ENCODE measurements at places on chromosomes 6 and 20. TPM values are rescaled to one million over a fixed set of nuclear protein-coding genes. Genes with fewer than 3 reads are reported as not detected.

ELOVL2 gene
- not detected for total RNA-seq

CLPSL2 gene
- not detected for total RNA-seq

TRAPPC3L gene
- total RNA-seq: not detected

NQO2 gene
- 25.1 TPM for total RNA-seq

DNA sequence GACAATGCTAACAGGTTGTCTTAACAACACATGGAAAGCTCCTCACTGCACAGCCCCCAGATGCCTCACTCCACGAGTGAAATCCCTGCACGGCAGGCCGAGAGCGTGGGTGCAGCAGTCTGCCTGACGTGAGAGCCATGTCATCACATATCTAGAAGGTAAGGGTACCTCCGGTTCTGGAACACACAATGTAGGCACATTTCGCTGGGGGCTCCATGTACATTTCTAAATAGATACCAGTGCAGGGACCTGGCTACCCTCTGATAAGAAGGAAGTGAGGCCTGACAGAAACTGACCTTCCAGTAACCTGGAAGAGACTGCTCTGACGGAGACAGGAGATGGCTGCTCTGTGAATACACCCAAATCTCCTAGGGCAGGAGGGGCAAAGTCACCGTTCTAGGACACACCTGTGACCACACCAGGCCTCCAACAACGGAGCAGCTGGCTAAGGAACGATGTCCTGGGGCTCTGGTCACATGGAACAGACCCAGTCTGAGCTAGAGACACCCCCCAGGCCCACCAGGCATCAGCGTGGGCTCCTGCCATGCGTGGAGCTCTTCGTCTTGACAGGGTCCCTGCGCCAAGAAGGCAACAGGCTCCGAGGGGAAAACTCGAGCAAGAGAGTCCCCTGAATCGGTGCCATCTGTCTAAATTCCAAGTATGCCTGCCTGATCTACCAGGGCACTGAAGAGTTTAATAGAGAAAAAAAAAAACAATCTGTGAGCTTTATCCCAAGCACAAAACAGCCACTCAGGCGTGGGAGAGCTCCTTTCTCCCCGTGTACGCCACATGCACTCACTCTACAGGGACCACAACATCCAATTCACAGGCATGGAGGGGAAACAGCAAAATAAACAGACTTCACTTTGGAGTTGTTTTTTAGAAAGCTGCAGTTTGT is 27.5 kb downstream of the RNASET2 start:
- ATAC-seq: no peak

DNA sequence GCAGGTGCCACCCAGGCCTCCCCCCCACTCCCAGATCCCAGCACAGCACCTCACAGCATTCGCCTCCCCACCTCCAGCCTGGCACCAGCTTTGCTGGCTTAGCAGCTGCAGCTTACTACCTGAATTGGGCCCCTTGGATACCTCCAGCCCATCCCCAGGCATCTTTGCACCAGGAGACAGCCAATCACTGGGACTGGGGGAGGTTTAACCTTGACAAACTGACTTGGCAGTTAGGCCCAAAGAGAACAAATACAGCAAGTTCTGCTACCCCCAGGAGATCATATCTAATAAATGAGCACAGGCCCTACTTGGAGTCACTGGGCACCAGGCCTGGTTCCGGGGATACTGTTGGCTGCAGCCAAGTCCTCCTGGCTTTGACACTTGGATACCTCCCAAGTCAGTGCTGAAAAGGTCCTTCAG is 8.8 kb downstream of the PDRG1 start:
- ATAC-seq: no peak

DNA sequence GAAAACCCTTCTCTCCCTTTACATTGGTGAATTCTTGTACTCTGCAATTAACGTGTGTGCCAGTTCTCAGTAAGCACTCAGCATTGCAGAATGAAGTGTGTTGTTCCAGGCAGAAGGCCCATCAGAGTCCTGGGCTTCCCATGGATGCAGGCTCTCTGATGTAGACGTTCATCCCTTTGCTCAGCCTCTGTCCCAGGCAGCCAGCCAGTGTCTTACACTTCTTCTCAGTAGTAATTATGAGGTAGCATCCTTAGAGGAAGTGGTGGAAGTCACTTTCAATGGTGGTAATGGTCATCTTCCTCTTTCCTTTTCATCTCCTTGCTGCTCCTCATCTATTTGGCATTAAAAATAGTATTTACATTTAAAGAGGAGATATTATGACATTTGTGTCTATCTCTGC is 66.7 kb upstream of the FYN start:
- ATAC-seq: no peak

GRCh38 chr6:137707590-137708360 is 159.3 kb upstream of the TNFAIP3 start:
- peak; percentile 69 for ATAC-seq

GRCh38 chr20:48606841-48607543 is 220.8 kb downstream of the PREX1 start:
- ATAC-seq: no peak

- no peak for ATAC-seq
Observed at GRCh38 chr6:159602431-159603041, 90.5 kb downstream of the SOD2 start.

DNA sequence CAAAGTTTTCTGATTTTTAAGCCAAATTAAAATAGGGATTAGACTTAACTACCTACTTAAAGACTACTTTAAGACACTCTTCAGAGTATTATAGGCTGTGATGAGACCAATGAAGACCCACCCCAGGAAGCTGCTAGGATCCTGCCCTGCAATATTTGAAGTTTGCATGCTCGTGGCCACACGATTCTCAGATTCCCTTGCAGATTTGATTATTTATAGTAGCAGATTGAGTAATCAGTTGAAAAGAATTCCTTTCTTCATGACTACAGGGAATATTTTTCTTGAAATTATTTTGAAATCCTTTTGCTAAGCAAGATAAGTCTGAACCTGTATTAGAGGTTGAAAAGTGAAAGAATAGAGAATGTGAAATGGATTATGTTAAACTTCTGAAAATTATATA is 122.3 kb downstream of the B3GAT2 start:
- no peak for ATAC-seq

- ATAC-seq: peak; percentile 95
Observed at GRCh38 chr20:16599257-16599656, 26.0 kb upstream of the KIF16B start.

DNA sequence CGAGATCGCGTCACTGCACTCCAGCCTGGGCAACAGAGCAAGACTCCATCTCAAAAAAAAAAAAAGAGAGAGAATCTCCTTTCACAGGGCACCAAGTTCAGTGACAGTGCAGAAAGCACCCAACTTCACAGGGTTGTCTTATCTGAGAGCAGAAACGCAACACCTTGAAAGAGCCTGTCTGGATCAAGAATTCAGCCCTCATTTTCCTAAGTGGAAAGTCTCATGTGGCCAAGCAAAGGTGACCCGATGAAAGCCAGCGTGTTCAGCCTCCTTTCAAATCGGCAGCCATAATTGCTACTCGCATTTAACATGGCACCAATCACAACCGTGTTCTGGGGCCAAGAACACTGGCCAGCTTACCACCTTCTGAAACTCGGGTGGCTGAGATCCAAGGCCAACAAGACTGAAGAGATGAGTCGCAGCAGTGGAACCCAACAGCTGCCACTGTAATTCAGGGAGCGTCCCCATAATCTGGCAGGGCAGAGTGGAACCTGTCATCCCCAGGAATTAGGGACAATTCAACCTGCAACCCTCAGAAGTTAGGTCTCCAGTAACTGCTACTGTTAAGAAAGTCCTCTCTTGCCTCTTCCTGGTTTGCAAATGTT is 536.7 kb upstream of the JARID2 start:
- no peak for ATAC-seq

DNA sequence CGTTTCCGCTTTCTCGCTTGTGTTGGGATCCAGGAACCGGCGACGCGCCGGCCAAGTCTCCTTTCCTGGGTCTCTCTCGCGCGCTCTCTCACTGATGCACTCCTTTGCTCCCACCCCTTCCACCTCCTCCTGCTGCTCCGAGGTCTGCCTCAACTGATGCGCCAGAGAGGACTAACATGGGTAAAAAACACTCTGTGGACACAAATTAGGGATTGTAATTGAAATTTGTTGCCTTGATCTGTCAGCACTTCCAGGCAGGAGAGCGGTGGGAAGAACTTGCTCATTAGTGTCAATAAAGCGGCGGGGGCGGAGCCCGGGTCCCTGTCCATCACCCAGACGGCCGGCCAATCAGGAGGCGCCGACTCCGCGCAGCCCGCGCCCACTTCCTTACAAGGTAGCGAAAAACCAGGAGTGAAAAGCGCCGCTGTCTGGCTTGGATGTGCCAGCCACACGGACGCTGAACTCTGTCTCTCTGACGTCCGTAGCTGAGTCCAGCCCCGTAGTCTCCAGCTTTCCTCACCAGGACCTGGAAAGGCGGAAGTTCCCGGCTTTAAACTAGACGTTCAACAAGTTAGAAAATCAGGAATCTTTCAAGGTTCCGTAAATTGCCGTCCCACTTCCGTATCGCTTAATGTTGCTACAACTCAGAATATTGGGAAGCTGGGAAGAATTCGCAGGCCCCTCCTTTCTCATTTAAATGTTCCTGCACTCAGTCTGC is at the start of gene TBX18:
Gene TBX18, minus strand, starts transcription at position 267 of the 718 bp plus-strand sequence. CDS start 417 bp downstream, outside the sequence.
- no peak for ATAC-seq

GRCh38 chr6:15620611-15621010 is 42.2 kb downstream of the DTNBP1 start:
- ATAC-seq: no peak

DNA sequence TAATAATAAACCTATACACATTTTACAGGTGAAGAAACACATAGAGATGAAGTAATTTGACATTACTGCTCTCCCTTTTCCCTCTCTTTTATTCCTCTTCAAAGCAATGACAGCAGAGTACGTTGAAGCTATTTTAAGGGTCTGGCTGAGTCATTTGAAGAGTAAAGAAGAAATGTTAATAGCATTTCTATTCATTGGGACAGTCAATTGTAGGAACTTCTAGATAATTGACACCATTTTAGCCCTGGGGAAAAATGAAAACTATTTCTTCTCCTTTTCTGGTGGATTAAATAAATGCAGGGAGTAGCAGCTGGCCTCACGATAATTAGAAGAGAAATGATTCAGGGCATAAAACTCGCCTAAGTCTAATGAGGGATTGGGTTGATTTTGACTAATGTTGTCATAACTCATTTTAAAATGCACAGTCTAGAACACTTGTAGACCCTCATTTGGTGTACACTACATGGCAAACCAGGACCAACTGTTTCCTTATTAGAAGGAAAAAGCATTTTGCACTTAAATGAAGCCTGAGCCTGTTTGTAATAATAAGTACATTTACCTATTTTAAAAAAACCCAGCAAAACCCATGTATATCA is 48.1 kb downstream of the RIPOR2 start:
- ATAC-seq: no peak

- ATAC-seq: no peak
Observed at GRCh38 chr6:22099923-22100322, 196.9 kb downstream of the PRL start.

GRCh38 chr6:14283600-14284235 is 166.1 kb downstream of the CD83 start:
- no peak for ATAC-seq

DNA sequence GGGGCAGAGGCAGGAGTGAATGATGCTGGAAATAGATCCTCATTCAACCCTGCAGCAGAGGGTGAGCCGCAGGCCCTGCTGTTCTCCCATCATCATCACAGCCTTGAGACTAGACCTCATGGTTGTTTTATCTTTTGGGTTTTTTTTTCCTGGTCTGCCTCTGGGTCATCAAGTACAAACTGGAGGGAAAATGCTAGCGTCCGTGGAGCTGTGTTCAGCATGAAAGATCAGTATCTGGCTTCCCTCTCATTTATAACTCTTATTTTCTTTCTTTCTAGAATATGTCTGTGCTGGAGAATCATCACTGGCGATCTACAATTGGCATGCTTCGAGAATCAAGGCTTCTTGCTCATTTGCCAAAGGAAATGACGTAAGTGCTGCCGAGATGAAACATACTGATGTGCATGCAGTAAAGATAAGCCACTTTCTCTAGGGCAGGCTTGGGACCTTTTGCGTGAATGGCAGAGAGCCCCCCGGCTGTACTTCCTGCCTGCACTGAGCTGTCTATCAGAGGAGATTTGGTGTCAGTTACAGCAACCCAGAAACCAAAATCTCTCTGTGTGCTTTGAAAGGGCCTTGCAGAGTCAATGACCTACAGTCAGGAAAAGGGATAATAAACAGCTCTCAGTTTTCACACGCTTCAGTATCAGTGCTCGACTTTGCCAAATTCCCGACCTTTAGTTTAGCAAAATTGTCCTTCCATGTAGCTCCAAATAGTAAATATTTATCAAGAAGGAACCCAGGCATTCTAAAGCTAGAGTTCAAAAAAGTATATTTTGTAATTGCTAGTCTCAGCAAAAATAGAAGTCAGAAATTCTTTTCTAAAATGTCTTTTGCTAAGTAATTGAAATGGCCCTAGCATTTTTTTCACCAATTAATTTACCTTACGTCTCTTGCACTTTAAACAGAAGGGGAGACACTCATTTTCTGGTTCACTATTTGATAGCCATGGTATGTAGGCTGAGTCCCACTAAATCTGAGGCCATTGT is 76.3 kb downstream of the MTFR2 start:
- no peak for ATAC-seq

DNA sequence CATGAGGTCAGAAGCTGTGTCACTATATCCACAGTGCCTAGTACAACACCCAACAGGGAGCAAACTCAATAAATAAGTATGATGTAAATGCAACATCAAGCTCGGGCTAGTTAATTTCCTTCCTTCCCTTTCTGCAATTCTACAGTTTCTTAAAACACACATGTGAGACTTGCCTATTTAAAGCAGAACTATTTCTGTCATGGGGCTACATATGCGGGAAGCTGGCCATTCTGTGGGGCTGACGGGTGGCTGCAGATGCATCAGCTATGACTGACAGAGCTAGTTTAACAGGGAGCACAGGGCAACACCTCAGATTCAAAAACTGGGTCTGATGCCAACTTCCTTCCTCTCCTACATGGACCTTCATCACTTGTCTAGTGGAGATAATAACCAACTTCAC is 118.1 kb upstream of the ENPP5 start:
- no peak for ATAC-seq

DNA sequence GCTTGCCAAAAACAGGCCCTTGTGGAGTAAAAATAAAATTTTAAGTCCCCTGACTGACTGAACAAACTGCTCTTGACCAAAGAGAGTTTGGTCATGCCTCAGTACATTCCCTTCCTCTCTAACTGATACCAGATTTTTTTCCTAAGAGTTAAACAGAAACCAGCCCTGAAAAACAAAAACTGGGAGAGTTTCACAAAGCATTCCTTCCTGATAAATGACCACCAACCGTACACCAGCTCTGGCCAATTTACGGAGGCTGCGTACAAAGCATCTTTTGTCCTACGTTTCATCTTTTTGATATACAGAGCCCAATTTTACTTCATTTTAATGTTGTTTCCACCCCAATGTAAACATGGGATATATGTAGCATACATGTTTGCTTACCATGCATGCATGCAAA is 477.4 kb upstream of the HTR1E start:
- no peak for ATAC-seq

GRCh38 chr20:21230686-21231085 is 72.4 kb upstream of the XRN2 start:
- no peak for ATAC-seq

DNA sequence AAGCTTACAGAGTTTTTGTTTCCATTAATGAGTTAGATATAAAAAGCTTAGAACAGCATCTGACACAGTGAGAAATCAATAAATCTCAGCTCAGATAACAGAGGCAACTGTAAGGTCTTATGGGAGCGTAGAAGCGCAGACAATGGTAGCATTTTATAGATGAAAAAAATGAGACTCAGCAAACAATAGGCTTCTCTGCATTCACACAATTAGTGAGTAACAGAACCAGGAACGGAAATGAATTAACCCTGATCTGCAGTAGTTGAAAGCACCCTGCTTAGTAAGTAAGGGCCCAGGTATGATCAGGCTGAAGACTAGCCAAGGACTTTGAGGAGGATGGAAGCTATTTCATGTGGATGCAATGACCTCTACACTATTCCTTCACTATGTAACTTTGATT is 147.2 kb upstream of the EYA4 start:
- ATAC-seq: no peak

GRCh38 chr6:26322645-26323482 is 42.1 kb upstream of the BTN3A2 start:
- peak; percentile 75 for ATAC-seq
